ENCODE measurements at places on chromosomes 12 and 14.
A peak's percentile ranks its signal among the peaks of the same experiment; 100 is the strongest.

DNA sequence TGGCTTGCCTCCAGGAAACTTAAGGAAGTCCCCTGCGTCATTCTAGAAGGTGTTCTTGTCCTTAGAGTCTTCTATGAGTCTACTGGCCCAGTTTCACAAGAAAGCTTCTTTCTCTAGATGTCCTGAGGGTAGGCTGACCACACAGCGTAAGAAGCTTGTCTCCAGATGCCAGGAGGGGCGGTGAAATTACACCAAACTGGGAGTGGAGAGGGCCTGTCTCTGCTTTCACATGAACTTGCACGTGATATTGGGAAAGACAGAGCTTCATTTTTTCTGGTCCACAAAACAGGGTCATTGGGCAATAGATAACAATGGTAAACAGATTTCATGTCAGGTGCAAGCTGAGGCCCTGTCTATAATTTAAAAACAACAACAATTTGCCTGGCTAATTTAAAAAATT lies 85.7 kb upstream of the TBX3 start:
- H3K36me3 ChIP-seq, result no peaks in the 10 kb centered on the region
- no peaks in the 10 kb centered on the region for H3K27me3 ChIP-seq
- no peaks in the 10 kb centered on the region for H3K4me1 ChIP-seq
- H3K27ac ChIP-seq, result no peak overlapping the region
- no peak for DNase-seq

GRCh38 chr12:67318786-67319185 lies 49.6 kb downstream of the CAND1 start:
- DNase-seq, result no peak
- peak overlapping the region; percentile 6 for H3K27ac ChIP-seq
- H3K4me1 ChIP-seq, result peaks cover 2% of the 10 kb centered on the region
- H3K4me3 ChIP-seq, result no peak overlapping the region
- H3K27me3 ChIP-seq, result no peaks in the 10 kb centered on the region

GRCh38 chr12:3157581-3158323 lies 80.6 kb downstream of the TSPAN9 start:
- peaks cover 10% of the 10 kb centered on the region for H3K4me1 ChIP-seq
- peaks cover 7% of the 10 kb centered on the region for H3K36me3 ChIP-seq
- no peak overlapping the region for H3K4me3 ChIP-seq
- no peak for DNase-seq

DNA sequence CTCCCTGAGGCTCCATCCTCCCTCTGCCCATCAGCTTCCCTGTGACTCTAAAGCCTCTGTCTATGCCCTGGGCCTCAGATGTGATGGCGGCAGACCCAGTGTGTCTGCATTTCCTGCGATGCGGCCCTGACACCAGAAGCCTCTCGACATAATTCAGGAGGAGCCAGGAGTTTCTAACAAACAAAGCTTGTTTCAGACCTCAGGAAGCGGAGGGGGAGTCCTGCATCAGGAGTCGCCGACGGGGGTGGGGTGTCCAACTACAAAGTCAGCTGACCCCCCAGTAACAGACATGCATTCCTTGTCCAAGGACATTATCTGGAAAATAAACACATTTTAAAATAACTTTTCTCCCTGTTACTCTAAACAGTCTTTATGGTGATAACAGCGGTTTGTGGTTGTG lies 167.5 kb downstream of the DPF3 start:
- H3K27me3 ChIP-seq, result peaks cover 4% of the 10 kb centered on the region
- DNase-seq, result no peak
- H3K4me1 ChIP-seq, result peaks cover 6% of the 10 kb centered on the region
- no peaks in the 10 kb centered on the region for H3K36me3 ChIP-seq
- no peak overlapping the region for H3K4me3 ChIP-seq

- no peak overlapping the region for H3K27ac ChIP-seq
- H3K4me1 ChIP-seq, result no peaks in the 10 kb centered on the region
- peaks cover 8% of the 10 kb centered on the region for H3K36me3 ChIP-seq
- no peak overlapping the region for H3K4me3 ChIP-seq
- no peak for DNase-seq
- H3K27me3 ChIP-seq, result no peaks in the 10 kb centered on the region
Observed at GRCh38 chr14:99698236-99698635, 14.1 kb downstream of the CYP46A1 start.

DNA sequence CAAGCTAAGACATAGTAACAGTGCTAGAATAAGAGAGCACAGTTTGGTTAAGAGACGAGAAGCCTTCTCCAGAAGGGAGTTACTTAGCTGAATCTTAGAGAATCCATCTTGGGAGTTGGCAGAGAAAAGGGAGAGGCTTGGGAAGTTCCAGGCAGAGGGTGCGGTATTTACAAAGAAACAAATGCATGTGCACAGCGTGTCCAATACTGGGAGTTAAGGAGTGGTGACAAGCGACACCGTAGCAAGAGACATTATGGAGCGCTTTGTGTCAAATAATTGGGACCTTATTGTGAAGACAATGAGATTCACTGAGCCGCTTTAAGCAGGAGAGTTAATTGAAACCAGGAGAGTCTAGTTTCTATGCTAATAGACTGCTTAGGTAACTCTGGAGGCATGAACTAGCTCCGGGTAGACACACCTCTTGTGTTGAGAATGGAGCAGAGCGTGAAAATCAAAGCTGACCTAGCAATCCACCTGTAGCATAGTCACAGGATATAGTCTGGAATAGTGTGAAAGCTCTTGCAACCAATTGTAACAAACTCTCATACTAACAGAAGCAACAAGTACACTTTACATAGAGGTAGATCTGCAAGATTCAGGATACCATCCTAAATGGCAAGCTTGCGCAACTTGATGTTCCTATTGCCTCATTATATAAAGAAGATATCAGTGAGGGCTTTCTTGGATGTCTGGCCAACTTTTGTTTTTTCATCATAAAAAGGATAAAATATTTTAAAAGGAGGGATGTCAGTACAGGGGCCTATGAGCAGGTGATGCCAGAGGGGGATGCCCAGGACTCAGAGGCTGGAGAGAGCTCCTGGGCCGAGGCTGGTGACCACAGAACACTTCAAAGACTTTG lies 5.3 kb downstream of the ALDH1L2 start:
- DNase-seq, result no peak
- H3K36me3 ChIP-seq, result no peaks in the 10 kb centered on the region
- H3K27ac ChIP-seq, result no peak overlapping the region
- H3K27me3 ChIP-seq, result peaks cover 36% of the 10 kb centered on the region
- peaks cover 4% of the 10 kb centered on the region for H3K4me1 ChIP-seq

DNA sequence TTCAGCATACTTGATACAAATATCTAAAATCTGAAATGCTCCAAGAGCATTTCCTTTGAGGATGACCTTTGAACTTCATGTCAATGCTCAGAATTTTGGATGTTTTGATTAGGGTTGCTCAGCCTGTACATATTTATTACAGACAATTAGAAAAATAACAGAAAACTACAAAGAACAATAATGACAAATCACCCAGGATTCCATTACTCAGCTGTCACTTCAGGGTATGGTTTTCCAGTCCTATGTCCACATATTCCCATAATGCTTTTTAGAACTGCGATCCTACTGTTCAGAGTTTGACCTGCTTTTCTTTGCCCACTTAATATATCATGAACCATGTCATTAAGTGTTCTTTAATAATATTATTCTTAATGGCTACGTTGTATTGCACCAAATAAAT lies 11.4 kb downstream of the DLGAP5 start:
- peaks cover 10% of the 10 kb centered on the region for H3K36me3 ChIP-seq
- no peaks in the 10 kb centered on the region for H3K27me3 ChIP-seq
- no peak overlapping the region for H3K4me3 ChIP-seq
- no peak overlapping the region for H3K27ac ChIP-seq
- H3K4me1 ChIP-seq, result no peaks in the 10 kb centered on the region
- DNase-seq, result no peak

- H3K36me3 ChIP-seq, result no peaks in the 10 kb centered on the region
- no peak for DNase-seq
- H3K27me3 ChIP-seq, result peaks cover 3% of the 10 kb centered on the region
- no peak overlapping the region for H3K4me3 ChIP-seq
- no peak overlapping the region for H3K27ac ChIP-seq
- no peaks in the 10 kb centered on the region for H3K4me1 ChIP-seq
Observed at GRCh38 chr12:47021298-47021697, 58.1 kb upstream of the PCED1B start.

- peaks cover 4% of the 10 kb centered on the region for H3K36me3 ChIP-seq
- DNase-seq, result no peak
- no peak overlapping the region for H3K27ac ChIP-seq
- no peaks in the 10 kb centered on the region for H3K27me3 ChIP-seq
- no peak overlapping the region for H3K4me3 ChIP-seq
Observed at GRCh38 chr14:61703342-61704129, 8.2 kb downstream of the HIF1A start.

GRCh38 chr12:63276537-63277365 lies 125.8 kb upstream of the AVPR1A start:
- H3K27ac ChIP-seq, result no peak overlapping the region
- no peaks in the 10 kb centered on the region for H3K27me3 ChIP-seq
- H3K36me3 ChIP-seq, result no peaks in the 10 kb centered on the region
- H3K4me3 ChIP-seq, result no peak overlapping the region
- peak; percentile 17 for DNase-seq

- H3K27me3 ChIP-seq, result no peaks in the 10 kb centered on the region
- H3K4me3 ChIP-seq, result no peak overlapping the region
- no peaks in the 10 kb centered on the region for H3K4me1 ChIP-seq
- DNase-seq, result no peak
Observed at GRCh38 chr12:64701283-64701682, 57.9 kb downstream of the GNS start.

GRCh38 chr14:37593511-37594237 lies 1.4 kb downstream of the FOXA1 start:
- no peaks in the 10 kb centered on the region for H3K27me3 ChIP-seq
- H3K27ac ChIP-seq, result peak overlapping the region; percentile 98
- H3K4me3 ChIP-seq, result peak overlapping the region; percentile 89
- H3K36me3 ChIP-seq, result peaks cover 32% of the 10 kb centered on the region
- peaks cover 32% of the 10 kb centered on the region for H3K4me1 ChIP-seq
- DNase-seq, result no peak

GRCh38 chr12:103806803-103807202 lies 34.2 kb downstream of the NT5DC3 start:
- H3K4me3 ChIP-seq, result no peak overlapping the region
- H3K27me3 ChIP-seq, result no peaks in the 10 kb centered on the region
- H3K27ac ChIP-seq, result no peak overlapping the region
- peaks cover 15% of the 10 kb centered on the region for H3K36me3 ChIP-seq
- peaks cover 17% of the 10 kb centered on the region for H3K4me1 ChIP-seq
- DNase-seq, result no peak

All from progenitor cell of endocrine pancreas (in vitro differentiated cells).